ENCODE measurements at places on chromosomes 3 and 15.

DNA sequence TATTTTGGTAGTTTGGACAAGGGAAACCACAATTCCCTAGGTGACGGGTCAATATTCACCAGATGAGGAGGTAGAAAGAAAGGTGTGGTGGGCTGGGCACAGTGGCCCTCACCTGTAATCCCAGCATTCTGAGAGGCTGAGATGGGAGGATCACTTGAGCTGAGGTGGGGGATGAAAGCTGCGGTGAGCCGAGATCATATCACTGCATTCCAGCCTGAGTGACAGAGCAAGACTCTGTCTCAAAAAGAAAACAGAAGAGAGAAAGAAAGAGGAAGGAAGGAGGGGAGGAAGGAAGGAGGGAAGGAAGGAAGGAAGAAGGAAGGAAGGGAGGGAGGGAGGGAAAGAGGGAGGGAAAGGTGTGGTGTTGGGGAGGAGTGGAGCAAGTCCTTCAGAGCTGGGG is 56.1 kb upstream of the RNF7 start:
- no peak for DNase-seq

GRCh38 chr3:80580146-80580545 is 812.3 kb upstream of the ROBO1 start:
- DNase-seq = no peak

DNA sequence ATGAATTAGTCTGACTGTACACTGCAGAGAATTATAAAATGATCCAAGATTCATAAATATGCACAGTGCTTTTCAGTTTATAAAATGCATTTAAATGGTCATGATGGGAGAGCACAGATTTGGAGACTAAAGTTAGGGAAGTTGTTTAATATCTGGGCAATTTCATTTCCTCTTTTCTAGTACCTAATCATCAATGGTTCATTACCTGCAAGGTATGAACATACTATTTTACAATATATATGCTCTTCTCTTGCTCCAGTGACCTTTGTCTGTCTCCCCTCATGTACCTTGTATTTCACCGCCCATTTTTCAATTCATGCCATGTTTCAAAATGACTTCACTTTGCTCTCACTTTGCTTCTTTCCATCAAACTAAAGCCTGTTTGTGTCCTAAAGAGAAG is 114.5 kb downstream of the SUCNR1 start:
- no peak for DNase-seq

GRCh38 chr3:30948426-30948825 is 54.0 kb upstream of the GADL1 start:
- DNase-seq = no peak

- DNase-seq = no peak
Observed at GRCh38 chr15:32849769-32850668, 132.2 kb downstream of the GREM1 start.

GRCh38 chr3:133018921-133019320 is 19.3 kb upstream of the TMEM108 start:
- DNase-seq = no peak

DNA sequence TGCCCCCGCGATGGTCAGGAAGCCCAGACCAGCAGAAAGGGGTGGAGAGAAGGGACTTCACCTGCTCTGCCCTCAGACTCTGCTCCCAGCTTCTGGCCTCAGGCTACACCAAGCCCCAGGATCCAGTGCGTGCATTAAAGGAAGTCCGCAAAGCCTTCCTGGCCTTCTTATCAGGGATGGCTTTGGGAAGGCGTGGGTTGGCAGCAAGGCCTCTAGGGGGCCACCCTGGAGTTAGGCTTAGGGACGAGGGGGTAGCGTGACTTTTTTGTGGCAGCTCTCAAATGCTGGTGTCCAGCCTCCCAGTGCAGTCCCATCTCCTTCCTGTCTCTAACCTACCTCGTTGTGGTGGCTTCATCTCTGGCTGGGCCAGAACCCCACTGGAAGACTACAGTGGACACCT is 18.9 kb upstream of the RPL29 start:
- DNase-seq = peak; percentile 69

GRCh38 chr3:42638339-42638842 is 15.1 kb upstream of the ZBTB47 start:
- DNase-seq = no peak

DNA sequence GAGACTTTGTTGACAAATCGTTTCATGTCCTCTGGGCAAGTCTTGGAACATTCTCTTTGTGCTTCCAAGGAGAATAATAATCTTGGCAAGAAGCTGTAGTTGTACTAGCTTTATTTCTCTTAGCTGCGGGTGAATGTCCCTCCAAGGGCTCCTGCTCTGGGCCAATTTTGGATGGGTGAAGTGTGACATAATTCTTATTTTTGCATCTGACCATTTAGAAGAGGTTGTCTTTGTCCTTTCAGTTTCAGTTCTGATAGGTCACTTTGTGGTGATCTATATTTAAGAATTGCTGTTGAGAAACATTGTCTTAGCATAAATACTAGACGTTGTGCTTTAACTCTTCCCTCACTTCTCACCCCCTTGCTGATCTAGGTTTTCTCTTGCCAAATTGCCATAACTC is 164.8 kb upstream of the RORA start:
- no peak for DNase-seq

DNA sequence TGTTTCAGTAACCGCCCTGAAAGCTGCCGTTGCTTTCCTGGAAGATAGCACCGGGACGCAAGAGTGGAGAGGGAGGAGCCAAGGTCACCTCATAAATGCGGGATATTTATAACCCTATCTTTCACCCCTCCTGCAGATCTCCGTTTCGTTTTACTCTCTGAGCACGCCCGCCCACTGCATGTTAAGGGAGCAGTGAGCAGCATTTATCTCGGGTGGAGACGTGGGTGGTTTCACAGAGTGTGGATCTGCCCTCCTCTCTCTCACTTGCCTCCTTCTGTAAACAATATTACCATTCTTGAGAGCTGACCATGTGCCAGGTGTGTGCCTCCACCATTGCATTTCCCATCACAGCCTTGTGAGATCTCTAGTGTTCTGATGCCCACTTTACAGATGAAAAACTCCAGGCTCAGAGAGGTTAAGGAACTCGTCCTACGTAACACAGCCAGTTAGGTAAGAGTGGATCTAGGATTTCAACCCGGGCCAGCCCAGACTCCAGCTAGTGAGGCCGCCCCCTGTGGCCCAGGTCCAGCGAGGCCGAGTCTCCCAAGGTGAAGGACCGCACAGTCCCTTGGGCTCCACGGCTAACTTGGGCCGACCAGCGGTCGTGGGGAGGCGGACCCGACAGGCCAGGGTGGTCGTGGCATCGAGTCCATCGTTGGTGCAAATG is 16.9 kb upstream of the SEMA4B start:
- peak; percentile 42 for DNase-seq

GRCh38 chr15:40313531-40314398 is 6.0 kb upstream of the PLCB2 start:
- no peak for DNase-seq

GRCh38 chr15:84911879-84912660 is 27.6 kb downstream of the SLC28A1 start:
- DNase-seq = no peak

DNA sequence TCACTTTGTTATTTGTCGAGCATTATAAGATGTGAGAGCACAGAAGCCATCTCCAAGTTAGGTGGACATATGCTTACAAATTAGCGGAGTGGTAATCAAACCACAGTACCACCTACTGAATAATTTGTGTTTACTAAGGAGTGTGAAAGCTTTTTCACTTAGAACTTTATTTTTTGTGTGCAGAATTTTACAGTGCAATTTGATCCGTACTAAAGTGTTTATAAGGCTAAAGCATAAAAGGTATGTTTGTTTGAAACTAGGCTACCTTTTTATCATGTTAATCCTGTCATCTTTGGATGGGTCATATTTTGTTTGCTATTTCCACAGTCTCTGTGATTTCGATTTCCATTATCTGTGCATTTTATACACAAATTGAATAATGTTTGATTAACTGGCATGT is 37.5 kb downstream of the MAP2K5 start:
- DNase-seq = no peak

DNA sequence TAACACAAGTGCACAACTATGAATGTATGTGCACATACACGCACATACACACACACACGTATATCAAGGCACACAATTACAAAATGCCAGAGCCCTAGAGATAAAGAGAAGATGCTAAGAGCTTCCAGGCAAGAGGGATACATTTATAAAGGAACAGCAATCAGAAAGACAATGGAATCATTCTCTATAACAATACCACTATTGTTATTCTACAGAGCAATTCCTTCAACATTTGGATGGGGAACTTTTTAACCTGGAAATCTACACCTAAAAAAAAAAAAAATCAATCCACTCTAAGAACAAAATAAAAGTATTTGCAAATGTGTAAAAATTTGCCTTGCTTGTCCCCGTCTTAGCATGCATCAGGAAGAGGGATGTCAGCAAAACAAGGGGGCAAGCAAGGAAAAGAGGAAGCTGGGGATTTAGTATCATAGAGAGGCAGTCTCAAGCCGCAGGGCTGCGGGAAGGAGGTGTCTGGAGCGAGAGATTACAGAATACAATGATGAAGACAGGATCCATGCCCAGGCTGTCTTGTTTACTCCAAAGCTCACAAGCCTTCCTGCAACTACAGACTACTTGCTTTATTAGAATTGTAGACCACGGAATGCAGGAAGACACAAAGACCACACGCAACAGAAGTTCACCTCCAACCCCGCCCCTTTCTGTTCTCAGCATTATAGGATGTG is 220.2 kb downstream of the NTRK3 start:
- peak; percentile 47 for DNase-seq

- DNase-seq = no peak
Observed at GRCh38 chr15:90261811-90262210, 3.7 kb upstream of the NGRN start.

DNA sequence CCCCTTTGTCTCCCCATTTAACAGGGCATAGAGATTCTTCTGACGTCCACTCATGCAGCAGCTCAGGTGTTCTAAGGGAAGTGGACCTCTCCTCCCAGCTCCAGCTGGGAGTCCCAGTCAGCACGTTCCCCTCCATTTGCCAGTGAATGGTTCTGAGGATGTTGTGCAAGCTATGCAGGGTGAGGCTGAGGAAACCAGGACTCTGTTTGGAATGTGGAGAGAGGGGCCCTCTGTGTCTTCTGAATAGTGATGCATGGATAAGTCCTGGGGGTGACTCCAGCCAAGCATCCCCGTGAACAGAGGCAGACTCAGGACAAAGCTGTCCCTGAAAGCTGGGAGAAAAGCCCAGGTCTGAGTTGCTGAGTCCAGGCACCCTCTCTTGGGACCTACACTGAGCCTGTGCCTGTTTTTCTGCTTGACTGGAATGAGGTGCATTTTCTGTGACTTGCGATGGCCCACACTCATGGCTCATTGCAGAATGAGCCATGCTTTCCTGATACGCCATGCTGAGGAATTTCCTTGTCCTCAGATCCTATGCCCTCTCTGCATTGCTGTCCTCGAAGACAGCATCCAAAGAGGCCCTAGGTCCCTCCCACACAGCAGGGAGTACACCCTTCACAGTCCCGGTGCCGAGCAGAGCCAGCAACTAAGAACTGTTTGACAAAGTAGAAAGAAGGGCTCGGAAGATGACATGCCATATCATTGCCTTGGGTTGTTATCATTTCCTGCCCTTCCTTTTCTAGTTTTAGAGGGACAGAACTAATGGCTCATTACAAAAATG is 185.2 kb downstream of the ATP10A start:
- no peak for DNase-seq

GRCh38 chr15:39583596-39584265 is 2.9 kb downstream of the THBS1 start:
- DNase-seq = peak; percentile 49

GRCh38 chr3:184737641-184738505 is 26.0 kb upstream of the MAGEF1 start:
- DNase-seq = no peak

DNA sequence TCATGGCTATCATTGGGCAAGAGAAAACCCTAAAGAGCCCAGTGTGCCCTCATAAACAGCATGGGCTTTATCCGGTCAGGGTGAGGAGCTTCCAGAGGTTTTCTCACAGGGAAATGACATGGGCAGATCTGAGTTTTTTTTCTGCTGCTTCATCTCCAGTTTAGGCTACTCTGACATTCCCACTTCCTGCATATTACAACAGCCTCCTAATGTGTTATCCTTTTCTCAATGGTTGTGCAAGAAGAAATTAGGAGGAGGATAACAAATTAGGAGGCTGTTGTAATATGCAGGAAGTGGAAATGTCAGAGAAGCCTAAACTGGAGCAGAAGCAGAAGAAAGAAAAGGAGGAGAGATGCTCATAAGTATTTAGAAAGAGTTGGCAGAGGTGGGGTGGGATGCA is 175.6 kb downstream of the MTHFS start:
- DNase-seq = no peak

DNA sequence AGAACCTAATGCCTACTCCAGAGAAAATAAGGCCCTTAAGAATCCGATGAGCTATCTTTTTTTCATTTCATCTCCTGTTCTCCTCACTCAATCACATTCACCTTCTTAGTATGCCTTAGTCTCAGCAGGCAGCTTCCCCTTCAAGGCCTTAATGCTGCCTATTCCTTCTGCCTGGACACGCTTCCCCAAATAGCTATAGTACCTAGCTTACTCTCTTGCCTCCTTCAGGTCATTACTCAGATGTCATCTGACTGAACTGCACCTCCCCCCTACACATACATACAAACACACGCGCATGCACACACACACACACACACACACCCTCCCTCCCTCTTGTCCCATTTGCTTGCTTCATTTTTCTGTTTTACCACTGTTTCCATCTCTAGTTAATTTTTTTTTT is 191.5 kb upstream of the MLF1 start:
- DNase-seq = no peak

- peak; percentile 64 for DNase-seq
Observed at GRCh38 chr3:127288921-127289705, 1.3 kb upstream of the PRR20G start.

DNA sequence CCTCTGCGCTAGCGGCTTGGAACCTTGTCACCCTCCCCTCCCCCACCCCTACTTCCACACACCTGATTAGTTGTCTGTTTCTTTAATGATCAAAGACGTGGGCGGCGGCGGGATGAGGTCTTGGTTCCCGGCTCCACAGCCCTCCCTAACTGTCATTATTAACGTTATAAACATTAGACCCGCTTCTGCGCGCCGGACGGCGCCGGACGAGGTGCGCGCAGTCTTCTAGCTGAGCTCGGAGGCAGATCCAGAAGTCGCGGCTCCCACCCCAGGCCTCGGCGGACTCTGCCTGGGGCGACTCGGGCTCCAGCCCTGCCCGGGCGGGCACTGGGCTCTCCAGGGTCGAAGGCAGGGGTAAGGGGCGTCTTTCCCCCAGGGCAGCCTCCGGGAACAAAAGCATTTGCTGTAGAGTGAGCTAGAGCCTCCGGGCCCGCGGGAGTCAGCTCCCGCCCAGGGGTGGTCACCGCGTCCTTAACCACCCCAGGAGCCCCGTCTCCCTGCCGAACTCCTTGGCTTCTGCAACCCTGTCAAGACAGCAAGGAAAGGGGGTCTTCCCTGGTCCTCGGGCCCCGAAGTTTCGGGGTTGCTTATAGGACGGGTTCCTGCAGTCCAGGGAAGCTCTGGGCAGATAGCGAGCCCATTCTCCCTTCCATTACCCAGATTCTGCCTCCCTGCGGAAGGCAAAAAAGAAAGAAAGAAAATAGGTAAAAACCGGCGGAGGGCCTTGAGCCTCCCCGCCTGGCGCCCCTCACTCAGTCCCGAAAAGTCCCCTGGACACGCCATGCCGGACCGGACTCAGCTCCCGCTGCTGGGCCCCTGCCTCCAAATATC is 2.2 kb upstream of the ISLR2 start:
- no peak for DNase-seq

GRCh38 chr3:52428151-52429005 is 16.5 kb downstream of the SEMA3G start:
- peak; percentile 42 for DNase-seq

- no peak for DNase-seq
Observed at GRCh38 chr3:38133557-38134405, 3.1 kb downstream of the ACAA1 start.

- no peak for DNase-seq
Observed at GRCh38 chr3:61927332-61927731, 366.0 kb downstream of the PTPRG start.

- no peak for DNase-seq
Observed at GRCh38 chr15:48176957-48177356, 1.1 kb downstream of the MYEF2 start.

Measured in H9 (cell line).